Activated CD4-positive, alpha-beta T cell treated with anti-CD3 and anti-CD28 coated beads, Interleukin-2, amount 50 U/mL, for 1 hour (primary cell): ENCODE measurements at places on chromosomes 12 and 14.

DNA sequence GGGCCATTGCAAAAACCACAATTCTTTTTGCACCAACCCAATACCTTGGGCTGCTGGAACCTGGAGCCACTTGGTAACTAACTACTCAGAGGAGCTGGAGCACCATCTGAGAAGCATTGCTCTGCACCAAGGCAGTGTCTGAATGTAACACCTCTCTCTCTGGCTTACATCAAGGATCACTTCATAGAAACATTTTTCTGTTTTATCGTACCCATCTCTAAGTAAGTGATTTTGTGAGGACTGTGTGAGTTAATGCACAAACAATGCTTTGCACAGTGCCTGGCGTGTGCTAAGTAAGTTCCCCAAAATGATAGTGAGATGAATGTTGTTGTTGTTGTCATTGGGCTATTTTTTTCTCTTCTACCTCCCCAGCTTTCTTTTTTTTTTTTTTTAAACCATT lies 111.4 kb downstream of the ADCK1 start:
- DNase-seq = no peak

DNA sequence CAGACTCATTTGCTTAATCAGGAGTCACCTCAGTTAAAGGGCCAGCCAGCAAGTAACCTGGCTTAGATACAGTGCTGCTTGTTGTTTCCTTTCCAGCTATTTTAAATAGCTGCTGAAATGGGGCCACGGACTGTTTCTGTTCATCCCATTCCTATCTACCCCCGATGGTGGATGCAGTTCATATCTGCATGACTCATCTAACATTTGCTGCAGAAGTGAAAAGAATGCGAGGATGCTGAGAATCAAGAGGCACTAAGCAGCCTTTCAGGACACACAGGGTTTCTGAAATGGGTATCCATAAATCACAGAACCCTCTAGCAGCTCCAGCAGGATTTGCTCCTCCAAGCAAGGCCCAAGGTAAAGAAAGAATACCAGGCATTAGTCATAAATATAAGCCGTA lies 60.2 kb upstream of the RTRAF start:
- DNase-seq = no peak

DNA sequence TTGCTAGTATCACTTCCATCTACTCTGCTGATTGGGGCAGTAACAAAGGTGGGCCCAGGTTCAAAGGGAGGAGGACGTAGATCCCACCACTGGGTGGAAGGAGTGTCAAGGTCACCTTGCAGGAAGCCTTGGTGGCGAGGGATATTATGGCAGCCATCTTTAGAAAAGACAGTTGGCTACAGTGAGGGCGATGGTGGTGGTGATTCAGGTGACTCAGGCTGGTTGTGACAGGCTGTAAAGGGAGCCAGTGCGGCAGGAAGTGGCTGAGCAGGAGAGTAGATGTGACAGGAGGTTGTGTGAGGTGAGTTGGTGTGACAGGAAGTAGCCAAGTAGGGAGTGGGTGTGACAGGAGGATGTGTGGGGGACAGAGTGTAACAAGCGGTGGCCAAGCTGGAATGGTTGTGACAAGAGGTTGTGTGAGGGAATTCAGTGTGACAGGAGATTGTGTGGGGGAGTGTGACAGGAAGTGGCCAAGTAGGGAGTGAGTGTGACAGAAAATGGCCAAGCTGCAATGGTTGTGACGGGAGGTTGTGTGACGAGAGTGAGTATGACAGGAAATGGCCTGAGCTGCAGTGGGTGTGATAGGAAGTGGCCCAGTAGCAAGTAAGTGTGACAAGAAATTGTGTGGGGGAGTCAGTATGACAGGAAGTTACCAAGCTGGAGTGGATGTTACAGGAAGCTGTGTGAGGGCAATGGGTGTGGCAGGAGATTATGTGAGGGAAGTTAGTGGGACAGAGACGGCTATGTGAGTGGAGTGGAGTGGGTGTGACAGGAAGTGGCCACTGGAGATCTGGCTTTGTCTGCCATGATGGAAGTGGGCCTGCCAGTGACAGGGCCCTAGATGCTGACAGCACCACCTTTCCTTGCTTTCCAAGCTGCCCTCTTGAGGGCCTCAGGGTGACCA lies 136.5 kb upstream of the MYL2 start:
- peak; percentile 32 for DNase-seq

DNA sequence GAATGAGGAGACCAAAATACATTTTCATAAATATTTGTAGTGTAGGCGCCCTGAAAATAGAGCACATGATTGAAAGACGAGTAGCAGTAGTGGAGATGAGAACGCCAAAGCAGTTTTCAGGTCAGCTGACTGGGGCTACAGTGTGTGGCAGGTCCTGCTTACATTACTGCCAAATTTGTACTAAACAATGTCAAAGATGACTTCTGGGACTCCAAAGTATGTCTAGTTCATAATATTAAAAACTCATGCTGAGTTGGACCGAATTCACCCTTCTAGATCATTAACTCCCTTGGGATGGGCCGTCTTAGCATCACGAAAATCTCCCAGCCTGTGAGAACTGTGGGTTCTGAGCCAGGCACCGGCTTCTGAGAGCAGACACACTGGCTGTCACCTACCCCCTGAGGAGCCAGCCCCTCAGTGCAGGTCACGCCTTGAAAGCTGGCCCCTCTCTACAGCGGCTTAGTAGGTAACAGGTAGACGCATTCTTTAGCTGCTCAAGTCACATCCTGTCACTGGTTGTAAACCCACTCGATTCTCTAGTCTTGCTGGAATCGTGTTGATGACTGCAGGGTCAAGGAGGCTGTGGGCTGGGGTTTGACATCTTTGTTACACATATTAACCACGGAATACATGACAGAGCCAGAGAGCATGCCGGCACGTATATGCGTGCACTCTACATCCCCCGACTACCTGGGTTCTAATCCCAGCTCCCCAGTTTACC lies 210.4 kb downstream of the ETV6 start:
- no peak for DNase-seq

- DNase-seq = no peak
Measured at GRCh38 chr12:98419081-98419794, 96.2 kb upstream of the TMPO start.

GRCh38 chr14:24395609-24396582 lies 2.9 kb upstream of the NYNRIN start:
- DNase-seq = no peak

DNA sequence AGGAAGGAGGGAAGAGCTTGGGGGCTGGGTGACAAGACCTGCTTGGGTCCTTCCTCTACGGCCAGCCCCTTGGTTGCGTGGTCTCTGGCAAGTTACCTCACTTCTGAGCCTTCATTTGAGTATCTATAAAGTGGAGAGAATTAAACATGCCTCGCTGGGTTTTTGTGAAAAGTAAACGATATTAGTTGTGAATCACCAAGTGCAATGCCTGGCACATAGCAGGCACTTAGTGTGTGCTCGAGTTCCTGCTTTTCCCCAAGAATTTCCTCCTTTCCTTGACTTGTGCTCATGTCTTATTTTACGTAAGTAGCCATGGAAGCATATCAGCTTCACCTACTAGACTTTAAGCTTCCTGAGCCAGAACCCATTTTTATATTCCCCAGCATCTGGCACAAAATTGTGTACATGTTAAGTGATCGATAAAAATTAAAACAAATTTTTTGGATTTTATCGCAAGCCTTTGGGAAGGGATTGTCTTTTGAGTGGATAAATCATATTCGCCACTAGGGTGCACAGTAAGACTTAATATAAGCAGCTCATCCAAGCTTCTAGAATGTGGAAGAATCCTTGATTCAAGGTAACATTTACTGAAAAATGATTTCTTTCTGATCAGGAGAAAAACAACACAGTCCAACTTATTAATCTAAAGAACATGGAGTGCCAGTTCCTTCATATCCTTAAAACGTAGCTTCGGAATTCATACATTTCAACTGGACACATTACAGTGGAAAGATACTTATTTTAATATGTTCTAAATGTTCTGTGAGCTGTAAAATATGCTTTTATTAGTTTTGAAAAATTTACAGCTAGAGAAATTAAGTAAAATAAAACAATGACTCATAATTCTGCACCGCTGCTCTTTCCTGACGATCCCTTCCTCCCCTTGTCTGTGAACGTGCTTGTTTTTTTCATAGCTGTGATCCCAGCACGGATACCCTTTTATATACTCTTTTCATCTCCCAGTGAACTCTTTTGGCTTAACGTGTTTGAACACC lies 62.0 kb downstream of the SLC25A47 start:
- no peak for DNase-seq

DNA sequence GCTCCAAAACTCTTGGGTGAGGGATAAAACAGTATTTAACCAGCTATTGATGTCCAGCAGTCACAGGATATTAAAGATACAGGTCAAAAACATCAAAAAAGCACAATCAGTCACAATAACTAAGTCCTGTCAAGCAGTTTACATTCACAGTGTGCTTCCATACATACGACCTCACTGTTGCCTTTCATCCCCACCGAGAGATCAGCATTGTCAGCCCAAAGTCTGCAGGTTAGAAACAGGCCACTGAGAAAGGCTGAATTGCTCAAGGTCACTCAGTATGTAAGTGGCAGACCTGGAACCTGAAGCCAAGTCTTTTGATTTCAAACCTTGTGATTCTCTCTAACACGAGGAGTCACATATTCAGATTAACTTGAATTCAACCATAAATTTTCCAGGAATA lies 124.9 kb downstream of the GXYLT1 start:
- no peak for DNase-seq

- no peak for DNase-seq
Measured at GRCh38 chr12:67155863-67156262, 113.3 kb upstream of the CAND1 start.

- DNase-seq = no peak
Measured at GRCh38 chr12:104975587-104976343, 10.4 kb upstream of the NOPCHAP1 start.

DNA sequence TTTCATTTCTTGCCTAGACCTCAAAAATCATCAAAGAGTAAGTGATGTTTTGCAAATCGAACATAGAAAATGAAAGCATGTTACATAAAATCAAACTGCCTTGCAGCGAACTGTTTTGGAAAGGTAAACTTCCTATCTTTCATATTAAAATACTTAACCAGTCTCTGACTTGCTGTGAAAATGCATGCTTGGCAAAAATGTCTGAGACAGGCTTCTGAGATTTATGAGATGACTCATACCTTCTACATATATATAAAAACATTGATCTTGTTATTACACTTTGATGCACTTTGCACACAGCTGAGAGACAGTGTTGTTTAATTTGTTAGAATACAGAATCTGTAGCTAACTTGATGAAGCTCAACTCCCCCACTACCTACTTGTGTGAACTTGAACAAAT lies 179.1 kb downstream of the KITLG start:
- DNase-seq = no peak
